ENCODE measurements at places on chromosomes 1 and 21. TPM values are rescaled to one million over a fixed set of nuclear protein-coding genes. Genes with fewer than 3 reads are reported as not detected.

GRCh38 chr21:45241357-45241756, 46.3 kb downstream of the POFUT2 start:
- DNase-seq = no peak

DNA sequence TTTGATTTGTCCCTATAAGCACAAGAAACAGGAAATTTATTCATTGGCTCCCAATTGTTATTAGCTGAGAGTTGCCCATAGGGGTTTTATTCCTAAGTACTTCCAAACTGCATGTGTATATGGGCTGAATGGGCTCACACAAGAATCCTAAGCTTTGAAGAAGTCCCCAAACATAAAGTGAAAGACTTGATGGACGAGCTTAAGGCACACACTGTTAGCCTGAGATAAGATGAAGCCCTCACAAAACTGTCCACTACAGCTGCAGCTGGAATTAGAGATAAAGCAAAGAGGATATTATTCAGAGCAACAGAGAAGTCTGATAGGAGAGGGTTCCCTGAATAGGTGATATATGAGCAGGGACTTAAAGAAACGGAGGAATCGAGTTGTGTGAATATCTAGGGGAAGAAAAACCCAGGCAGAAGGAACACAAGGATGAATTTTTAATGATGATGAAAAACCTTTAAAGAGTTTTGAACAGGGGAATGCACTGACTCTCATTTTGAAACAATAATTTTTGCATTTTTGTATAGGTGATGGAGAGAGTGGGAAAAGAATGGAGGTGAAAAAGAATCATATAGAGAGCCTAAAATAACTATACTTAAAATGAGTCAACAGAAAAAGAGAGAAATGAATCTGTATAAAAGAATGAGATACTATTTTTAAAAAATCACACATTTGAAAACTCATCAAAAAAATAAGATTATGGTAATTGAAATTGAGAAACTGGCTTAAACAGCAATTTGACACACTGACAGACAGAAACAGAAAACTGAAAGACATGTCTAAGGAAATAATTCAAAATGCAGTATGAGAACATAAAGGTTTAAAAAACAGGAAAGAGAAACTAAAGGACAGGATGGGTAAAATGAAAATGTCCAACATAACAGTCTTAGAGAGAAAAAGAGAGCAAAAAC, 133.6 kb upstream of the POGK start:
- DNase-seq = no peak

DNA sequence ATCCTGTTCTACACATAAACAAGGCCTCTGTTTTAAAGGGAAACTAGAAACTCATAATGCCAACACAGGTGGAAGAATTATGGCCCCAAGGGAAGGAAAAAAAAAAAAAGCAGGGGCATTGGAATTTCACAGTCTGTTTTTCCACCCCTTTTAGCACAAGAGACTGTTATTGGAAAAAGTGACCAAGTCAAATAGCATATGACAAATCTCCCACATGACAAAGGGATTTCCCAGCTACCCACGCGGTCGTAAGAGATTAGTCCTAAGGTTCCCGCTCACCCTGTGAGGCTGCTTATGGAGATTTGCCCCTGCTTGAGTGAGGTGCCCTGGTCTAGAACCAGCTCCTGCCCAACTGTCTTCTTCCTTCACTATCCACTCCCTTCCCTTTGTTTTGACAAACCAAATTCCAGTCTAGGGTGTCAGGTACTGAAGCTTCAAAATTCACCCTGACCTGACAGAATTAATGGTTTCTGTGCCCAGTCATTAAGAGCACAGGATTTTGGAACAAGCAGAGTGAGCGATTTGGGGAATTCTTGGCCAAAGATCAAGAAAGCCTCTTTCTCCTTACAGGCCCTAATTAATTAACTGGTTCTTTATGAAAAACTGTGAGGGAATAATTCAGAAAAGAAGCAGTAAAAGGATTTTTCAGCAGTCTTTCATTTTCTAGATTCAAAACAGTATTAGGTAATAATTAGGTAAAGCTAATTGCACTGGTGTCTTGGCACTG, 107.3 kb downstream of the NMNAT2 start:
- DNase-seq = no peak

- DNase-seq = no peak
Observed at GRCh38 chr21:27371975-27372331, 405.1 kb upstream of the ADAMTS5 start.

DNA sequence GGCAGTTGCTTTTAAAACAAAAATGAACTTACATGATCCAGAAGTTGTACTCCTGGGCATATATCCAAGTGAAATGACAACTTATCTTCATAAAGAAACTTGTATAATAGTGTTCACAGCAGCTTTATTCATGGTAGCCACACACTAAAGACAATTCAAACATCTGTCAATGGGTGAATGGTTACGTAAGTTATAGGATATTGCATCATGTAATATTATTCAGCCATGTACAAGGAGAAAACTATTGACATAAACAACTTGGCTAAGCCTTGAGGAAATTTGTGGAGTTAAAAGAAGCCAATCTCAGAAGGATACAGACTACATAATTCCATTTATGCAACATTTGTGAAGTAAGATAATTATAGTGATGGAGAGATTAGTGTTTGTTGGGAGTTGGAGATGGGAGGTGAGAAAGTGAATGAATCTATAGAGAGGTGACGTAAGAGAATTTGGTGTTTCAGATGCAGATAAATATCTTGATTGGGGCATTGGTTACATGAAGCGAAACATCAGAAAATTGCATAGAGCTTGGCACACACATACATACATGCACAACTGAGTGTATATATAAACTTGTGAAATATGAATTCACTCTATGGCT, 49.9 kb upstream of the GRIK1 start:
- DNase-seq = no peak

GRCh38 chr1:168688644-168689326, 40.2 kb downstream of the DPT start:
- no peak for DNase-seq

SPRR2A gene
- not detected for total RNA-seq

COL9A2 gene
- total RNA-seq = 0.41 TPM

DNA sequence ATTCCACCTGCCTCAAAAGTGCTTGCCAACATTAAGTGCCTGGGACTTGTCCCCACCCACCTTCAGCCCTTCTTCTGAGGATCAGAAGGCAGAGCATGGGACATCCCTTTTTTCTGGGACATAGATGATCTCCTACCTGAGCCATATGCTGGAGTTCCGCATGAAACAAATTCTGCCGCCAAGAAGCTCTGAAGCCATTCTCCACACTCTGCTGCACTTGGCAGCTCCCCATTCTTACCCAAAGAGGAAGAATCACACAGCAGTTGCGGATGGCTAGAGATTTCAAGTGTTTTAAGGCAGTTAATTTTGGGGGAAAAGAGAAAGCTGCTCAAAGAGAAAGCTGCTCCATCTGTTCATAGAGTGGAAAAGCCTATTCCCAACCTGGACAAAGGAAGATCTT, 197.3 kb upstream of the COA6 start:
- no peak for DNase-seq

C1QTNF12 gene
- total RNA-seq = 1.4 TPM

DNA sequence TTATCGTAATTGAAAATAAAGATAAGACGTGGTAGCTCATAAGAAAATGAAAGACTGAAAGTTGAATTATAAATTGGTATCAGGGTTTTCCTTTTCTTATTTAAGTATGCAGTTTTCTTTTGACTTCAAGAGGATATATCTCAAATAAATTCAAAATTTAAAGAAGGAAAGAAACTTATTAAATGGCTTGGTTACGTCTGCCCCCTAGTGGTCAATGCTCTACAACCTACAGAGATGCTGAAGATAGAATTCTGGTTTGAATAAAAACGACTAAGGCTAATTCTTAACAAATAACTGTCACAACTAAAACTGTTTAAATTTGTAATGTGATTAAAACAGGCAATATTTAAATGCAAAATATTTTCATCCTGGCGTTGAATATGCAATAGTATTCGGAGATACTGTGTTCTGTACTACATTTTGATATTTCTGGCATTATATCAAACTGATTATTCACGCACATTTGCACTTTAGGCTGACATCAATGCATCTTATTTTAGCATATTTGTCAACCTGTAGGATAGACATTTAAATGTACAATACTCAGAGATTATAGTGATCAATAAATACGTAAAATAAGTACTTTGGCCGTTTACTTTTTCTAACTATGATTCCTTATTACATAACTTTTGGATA, 26.8 kb downstream of the IFI44 start:
- DNase-seq = peak; percentile 64

- no peak for DNase-seq
Observed at GRCh38 chr1:13899856-13900255, 199.9 kb downstream of the PRDM2 start.

DNA sequence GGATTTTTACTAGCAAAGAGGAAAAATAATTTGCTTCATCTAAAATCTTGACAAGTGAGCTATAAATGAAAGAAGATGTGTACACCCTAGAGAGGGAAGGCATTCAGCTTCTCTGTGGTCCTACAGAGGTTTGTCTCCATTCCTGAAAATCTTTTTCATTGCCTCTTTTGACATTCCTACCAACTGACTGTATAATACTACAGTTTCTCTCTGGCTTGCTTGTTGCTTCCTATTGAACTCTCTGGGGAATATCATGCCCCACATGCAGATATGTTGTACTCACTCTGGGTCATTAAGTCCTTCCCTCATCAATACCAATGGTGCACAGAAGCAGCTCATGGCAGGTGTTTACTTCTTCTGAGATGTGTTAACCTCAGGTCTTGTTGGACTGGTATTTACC, 371.2 kb upstream of the PLXNA2 start:
- no peak for DNase-seq
